ENCODE measurements at places on chromosomes 6 and 20. TPM values are rescaled to one million over a fixed set of nuclear protein-coding genes. Genes with fewer than 3 reads are reported as not detected.

GRCh38 chr20:38132910-38133501, 32.1 kb downstream of the TGM2 start:
- no peak for DNase-seq

CYP39A1 gene
- total RNA-seq = 3.9 TPM

GRCh38 chr20:7015257-7015656, 247.8 kb downstream of the BMP2 start:
- no peak for DNase-seq

NANP gene
- 5.8 TPM for total RNA-seq

GRCh38 chr20:57719951-57720350, 10.1 kb upstream of the PMEPA1 start:
- DNase-seq = no peak

GRCh38 chr6:108872141-108872557, 23.9 kb downstream of the ARMC2 start:
- DNase-seq = no peak

DNA sequence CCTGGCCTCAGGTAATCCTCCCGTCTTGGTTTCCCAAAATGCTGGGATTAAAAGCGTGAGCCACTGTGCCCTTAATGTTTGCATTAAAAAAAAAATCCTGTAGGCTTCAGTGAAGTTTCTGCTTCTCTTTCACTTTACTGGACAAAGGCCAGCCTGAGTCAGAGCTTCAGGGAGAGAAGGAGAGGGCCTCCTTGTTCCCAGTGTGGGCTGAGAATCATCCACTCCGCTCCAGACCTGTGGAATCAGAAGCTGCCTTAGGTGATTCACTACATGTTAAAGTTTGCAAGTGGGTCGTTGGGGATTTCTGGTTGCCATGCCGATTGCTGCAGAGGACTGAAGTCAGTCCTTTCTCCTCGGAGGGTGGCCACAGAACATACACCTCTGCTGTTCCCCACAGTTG, 113.3 kb upstream of the EEF1E1 start:
- DNase-seq = no peak

DNA sequence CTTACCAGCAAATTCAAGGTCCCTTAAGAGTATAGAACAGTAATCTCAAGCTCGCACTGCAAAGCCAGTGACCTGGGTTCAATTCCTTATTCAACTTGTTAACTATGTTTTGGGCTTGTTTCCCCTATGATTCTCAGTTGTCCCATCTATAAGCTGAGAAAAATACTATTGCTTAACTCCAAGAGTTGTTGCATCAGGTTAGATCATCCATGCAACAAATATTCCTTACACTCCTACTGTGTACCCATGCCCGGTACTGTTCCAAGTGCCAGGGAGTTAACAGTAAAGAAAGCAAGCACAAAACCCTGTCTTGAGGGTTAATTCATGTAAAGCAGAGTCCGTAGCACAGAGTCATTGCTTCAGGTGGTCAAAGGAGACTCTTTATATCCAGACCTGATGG, 247.3 kb downstream of the MAFB start:
- no peak for DNase-seq

GRCh38 chr20:20824924-20825584, 112.6 kb upstream of the RALGAPA2 start:
- peak; percentile 87 for DNase-seq

GSTA2 gene
- total RNA-seq = 1.7 TPM

- peak; percentile 12 for DNase-seq
These were observed 236.0 kb upstream of the ECI2 start for GRCh38 chr6:4371207-4371921.

DNA sequence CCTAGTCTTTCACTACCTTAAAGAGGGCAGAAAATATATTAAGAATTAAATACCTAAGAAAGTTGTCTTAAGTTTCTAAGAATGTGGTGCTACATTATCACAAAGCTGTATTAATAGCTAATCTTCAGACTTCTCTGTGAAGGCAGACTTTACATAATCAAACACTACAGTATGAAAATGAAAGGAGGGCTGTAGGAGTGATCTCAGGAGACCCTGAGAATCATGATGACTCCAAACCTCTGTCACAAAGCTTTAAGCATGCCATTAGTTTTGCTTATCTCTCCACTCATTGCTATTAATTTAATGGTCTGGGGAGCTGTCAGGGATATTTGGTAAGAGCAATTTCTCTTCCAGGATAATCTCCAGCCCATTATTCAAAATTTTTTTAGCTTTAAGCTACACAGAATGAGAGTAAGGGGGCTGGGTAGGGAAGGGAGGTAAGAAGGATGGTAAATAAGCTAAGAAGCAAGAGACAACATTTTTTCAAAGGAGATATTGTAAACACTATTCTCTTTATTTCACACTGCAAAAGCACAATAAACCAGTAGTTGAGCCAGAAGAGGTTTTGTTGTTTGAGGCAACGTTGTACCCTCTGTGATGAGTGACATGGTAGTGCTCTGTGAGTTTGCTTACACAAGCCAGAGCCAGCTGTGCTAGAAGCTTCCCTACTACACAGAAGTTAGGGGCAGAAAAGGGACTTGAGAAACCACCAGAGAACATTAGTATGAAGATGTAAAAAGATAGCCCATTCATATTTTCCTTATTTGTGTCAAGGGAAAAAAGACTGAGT, 258.8 kb downstream of the GMDS start:
- no peak for DNase-seq

CLDN20 gene
- total RNA-seq = not detected

ZSWIM3 gene
- 2.7 TPM for total RNA-seq

GRCh38 chr6:143322386-143322785, 128.1 kb downstream of the ADAT2 start:
- no peak for DNase-seq

GRCh38 chr6:27474172-27474465, 1.2 kb upstream of the ZNF184 start:
- DNase-seq = peak; percentile 45

- no peak for DNase-seq
These were observed 78.3 kb downstream of the PRKN start for GRCh38 chr6:162649271-162649670.

- no peak for DNase-seq
These were observed 12.7 kb downstream of the CST8 start for GRCh38 chr20:23503649-23504048.

GLP1R gene
- total RNA-seq = 0.15 TPM

- no peak for DNase-seq
These were observed 13.2 kb upstream of the HMGA1 start for GRCh38 chr6:34223381-34223955.

RRP36 gene
- total RNA-seq = 76.9 TPM

DNA sequence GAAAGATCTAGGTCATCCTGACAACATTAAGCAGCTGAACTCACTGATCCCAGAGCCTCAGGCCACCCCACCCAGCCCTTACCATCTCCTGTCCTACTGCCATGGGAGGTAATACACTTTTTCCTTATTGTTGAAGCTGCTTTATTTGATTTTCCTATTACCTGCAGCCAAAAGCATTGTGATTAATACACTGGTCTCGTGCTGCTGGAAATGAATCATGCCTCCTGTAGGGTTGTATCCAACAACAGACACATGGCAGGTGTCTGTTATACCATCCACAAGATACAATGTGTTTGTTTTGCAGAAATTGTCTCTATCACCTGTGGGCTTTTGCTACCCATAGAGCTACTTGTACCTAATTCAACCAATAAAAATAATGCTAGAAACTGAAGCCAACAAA, 34.2 kb downstream of the MYLIP start:
- no peak for DNase-seq

DNA sequence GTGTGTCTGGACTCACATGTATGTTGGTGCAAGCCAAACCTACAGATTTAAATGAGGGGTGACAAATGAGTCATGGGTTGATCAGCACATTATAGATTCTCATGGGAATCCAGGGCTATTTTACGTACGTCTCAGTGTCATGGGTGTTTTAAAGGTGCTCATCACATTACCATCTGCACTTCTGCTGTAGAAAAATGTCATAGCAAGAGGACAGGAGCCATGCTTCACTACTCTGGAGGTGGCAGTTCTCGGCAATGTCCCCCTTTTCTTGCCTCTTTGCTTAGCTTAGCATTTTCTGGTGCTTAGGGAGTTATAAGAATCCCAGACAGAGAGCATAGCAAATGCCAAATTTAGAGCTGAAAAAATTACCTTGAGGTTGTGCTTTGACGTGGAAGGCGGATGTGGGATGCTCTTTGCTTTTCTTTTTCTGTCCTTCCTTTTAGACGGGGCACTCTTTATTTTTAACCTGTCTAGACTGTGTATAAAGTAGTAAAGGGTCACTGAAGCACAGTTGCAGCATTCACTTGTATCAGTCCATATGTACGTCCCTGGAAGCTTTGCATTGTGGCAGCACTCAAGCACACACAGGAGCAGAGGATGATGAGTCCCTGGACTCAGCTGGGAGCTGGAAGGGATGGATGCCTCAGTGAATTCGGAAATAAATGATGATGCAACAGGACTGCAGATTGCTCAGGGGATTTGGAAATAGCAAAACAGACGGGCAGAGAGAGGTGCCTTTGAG, 139.7 kb downstream of the SYNDIG1 start:
- DNase-seq = peak; percentile 25

GRCh38 chr20:45059022-45059728, 41.8 kb downstream of the KCNS1 start:
- DNase-seq = no peak

ID4 gene
- total RNA-seq = 39.3 TPM

- DNase-seq = no peak
These were observed 97.6 kb downstream of the DTD1 start for GRCh38 chr20:18685406-18685805.

GRCh38 chr6:139475241-139475640, 100.8 kb upstream of the CITED2 start:
- no peak for DNase-seq

XKR7 gene
- 3.1 TPM for total RNA-seq

TSBP1 gene
- not detected for total RNA-seq

GRCh38 chr6:15506066-15506465, 156.8 kb downstream of the DTNBP1 start:
- DNase-seq = no peak

GRCh38 chr6:157677235-157677634, 145.8 kb upstream of the SNX9 start:
- DNase-seq = no peak

GCNT2 gene
- total RNA-seq = 23.3 TPM

GMPR gene
- total RNA-seq = 7.1 TPM

DNA sequence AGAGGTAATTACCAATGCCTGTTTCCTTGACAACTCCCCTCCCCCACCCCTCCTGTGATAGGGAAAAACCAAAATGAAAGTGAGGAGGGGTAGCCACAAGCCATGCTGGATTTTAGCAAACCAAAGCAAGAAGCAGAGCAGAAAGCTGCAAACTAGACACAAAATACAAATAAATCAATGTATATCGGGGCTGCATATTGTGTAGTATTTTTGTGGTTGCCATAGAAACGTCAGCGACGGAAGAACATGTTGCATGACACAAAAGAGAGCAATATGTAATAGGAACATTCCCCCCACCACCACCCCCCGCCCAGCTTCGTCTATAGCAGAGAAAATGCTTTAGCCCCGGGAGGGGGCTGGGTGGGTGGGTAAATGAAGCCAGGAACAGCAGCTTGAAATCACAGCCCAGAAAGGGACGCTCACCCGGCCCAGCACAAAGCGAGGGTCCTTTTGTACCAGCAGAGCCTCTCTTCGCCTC, 548 bp downstream of the AGPAT4 start:
- DNase-seq = peak; percentile 82

DNA sequence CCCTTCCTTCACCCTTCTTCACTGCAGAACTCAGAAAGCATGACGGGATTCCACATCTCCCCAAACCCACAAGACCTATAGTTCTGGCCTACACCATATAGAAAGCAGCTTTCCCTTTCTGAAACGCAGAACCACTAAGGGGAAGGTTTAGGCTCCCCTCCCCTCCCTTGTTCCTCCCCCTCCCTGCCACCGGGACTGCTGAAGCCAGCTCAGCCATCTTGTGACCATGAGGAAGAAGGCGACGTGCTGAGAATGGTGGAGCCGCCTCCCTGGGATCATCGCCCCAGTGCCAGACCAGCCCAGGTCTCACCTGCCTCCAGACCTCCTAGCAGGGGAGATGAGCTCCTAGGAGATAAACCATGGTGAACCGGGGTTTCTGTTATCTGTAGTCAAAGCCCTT, 19.6 kb downstream of the SERPINB6 start:
- peak; percentile 83 for DNase-seq

SYCP2L gene
- 4.5 TPM for total RNA-seq

- DNase-seq = no peak
These were observed 727.3 kb downstream of the MAFB start for GRCh38 chr20:39961637-39962244.

CFAP61 gene
- not detected for total RNA-seq

DNA sequence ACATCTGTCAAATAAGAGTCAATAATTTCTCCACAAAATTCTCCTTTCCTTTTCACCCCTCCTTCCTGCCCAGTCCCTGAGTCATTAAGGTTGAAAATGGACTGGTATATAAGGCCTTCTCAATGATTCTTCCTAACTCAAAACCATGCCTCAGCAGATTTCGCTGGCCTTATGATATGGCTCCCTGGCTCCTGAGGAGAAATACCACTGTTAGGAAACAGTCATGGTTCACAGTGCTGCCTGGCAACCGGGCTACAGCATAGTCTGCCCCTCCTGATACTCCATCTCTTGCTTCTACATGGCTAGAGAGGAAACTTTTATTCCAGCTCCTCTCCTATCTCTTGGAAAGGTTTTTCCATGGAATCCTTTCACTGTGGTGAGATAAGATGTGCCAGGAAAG, 4.7 kb downstream of the UBE2J1 start:
- DNase-seq = no peak

GRCh38 chr20:945841-946240, 29.7 kb upstream of the ANGPT4 start:
- DNase-seq = peak; percentile 28

DNA sequence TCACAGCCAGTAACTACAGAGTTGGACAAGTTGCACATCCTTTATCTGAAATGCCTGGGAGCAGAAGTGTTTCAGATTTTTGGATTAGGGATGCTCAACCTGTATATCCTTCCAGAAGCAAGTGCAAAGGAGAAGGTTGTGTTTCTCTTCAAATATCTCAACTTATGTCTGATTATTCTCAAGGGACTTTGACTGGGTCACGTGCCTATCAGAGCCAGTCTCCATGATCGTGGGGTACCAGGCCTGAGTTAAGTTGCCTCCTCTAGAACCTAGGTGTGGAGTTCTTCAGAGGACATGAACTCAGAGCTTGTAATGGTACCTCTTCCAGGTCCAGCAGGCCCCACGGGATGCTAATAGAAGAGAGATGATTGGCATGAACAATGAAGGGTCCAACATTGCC, 7.8 kb downstream of the CD83 start:
- DNase-seq = no peak

AIF1 gene
- total RNA-seq = 0.84 TPM

ARMH2 gene
- not detected for total RNA-seq

TBC1D7 gene
- total RNA-seq = 37.7 TPM

DNA sequence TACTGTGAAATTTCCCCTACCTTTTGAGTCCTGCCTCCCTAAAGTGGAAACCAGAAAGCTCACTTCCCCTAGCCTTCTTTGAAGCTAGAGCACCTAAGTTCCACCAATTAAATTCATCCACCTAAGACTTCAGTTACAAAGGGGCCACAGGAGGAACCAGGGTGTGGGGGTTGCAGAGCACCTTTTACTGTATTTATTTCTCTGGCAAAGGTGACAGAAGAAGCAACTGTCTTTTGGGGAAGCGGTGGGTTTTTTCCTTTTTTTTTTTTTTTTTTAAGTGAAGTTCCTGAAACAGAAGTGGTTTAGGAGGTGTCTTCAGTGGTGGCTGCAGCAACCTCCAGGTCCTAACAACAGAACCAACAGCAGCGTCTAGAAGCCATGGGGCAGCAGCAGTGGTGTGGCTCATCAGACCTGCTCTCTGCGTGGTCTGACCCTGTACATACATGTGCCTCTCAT, 13.1 kb downstream of the PSMB9 start:
- no peak for DNase-seq

GPSM3 gene
- total RNA-seq = 22.4 TPM

GRCh38 chr6:155461556-155461955, 5.9 kb upstream of the NOX3 start:
- DNase-seq = no peak
